Skin of body (tissue), 3 donors: ENCODE measurements at places on chromosomes 4 and X.

GRCh38 chr4:182248295-182248694 is 5.1 kb downstream of the TENM3 start:
- no peak for DNase-seq

DNA sequence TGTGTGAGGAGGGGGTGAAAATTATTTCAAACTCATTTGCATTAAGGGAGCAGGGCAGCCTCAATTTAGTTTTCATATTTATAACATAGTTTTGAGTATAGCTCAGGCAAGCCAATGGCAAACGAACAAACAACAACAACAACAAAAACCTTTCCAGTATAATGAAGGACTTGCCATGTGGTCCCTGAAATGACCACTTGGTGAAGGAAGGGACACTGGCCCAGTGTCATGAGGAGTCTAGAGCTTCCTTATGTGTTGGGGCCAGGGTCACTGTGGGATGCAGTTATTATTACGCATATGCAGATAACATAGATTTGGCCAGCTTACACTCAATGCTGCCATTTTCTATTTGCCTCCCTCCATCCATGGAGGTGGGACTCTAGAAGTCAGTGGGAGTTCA is 23.3 kb downstream of the NKX3-2 start:
- DNase-seq = no peak

GRCh38 chrX:24002167-24002566 is 24.8 kb downstream of the KLHL15 start:
- no peak for DNase-seq

GRCh38 chr4:13126976-13127910 is 356.9 kb downstream of the RAB28 start:
- DNase-seq = no peak

DNA sequence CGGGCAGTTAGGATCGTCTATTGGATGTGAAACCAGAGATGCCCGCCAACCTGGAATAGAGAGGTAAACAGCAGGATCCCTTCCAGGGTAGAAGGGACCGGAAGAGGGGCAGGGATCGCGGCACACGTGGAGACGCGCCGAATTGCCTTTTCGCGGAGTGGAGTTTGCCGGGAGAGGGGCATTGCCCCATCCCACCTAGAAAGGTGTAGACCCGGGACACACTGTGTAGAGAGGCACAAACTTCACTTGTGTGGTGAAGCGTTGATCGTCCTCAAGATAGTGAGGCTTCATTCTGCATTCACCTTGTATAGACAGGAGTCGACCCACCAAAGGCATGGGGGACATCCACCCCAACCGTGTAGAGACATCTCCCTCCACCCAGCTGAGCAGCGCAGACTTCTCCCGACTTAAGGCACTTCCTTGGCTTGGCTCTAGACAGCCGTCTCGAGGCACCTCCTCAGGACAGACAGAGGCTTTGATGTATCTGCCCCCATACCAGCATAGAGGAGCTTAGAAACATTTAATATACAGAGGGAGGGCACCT is 410 bp downstream of the GNL3L start:
- DNase-seq = no peak

DNA sequence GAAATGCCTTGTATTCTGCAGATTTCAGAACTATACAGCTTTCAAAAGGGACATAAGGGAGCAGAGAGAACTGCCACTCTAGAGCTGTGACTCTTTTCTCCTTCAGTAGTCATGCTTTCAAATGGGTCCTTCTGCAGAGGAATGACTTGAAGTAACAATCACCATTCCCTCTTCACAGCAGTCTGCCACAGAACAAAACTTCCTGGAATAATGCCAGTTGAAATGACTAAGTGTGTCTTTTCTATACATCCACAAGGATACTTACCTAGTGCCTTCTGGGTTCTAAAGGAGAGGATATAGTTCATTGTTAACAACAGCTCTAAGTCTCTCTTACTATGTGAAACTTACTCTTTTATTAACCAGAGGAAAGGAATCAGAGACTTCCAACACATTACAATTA is 515.4 kb upstream of the ATOH1 start:
- DNase-seq = no peak

- no peak for DNase-seq
Observed at GRCh38 chr4:169407217-169407845, 136.6 kb upstream of the SH3RF1 start.
